ENCODE measurements at places on chromosomes 7 and 10. TPM values are rescaled to one million over a fixed set of nuclear protein-coding genes. Genes with fewer than 3 reads are reported as not detected.

Gene PRKCQ
- 2.3 TPM for total RNA-seq

Gene ABCC2
- 0.96 TPM for total RNA-seq

Gene IGFBP1
- 0.24 TPM for total RNA-seq

Gene CNNM2
- total RNA-seq = 5.8 TPM

Gene AKR1C8
- total RNA-seq = not detected

Gene PSD
- total RNA-seq = 0.43 TPM

Gene CYP3A7
- not detected for total RNA-seq

Gene TFR2
- total RNA-seq = 1.3 TPM

Gene NXPH1
- not detected for total RNA-seq

Gene ZNF117
- total RNA-seq = 6.5 TPM

Gene SPDYE1
- total RNA-seq = not detected

Gene KCNMA1
- 16.8 TPM for total RNA-seq

Gene COL17A1
- total RNA-seq = 856 TPM

Gene HBP1
- 95.7 TPM for total RNA-seq

Gene ERV3-1
- 9.0 TPM for total RNA-seq

Data from tracheal epithelial cell (primary cell).